ENCODE measurements at places on chromosomes 13 and 19.

GRCh38 chr13:31781064-31781463, 41.7 kb downstream of the RXFP2 start:
- no peak for DNase-seq

- no peak for DNase-seq
These were observed 12.6 kb downstream of the NCR1 start for GRCh38 chr19:54918499-54918898.

- DNase-seq: no peak
These were observed 127.2 kb upstream of the UBL3 start for GRCh38 chr13:29977476-29978120.

DNA sequence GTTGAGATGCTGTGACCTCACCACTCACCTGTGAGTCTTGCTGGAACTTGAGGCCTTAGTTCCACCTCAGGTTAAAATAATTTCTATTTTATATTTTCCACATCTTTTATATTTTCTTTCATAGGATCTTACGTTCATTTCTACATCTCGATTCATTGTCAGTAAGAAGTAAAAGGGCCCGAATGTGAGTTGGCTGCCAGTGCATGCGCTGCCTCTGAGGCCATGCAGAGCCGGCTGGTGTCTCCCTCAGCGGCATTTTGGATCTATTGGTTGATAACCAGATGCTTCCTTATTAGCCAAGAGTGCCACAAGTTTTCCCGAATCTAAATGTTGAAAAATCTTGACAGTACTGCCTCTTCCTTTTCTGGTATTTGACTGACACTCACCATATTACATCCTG, 347.3 kb downstream of the TEX29 start:
- DNase-seq: no peak

All from umbilical cord (tissue), 2 donors.